ENCODE measurements at places on chromosomes 5 and 9.

- DNase-seq, result no peak
Measured at GRCh38 chr5:171596391-171596878, 177.0 kb downstream of the FGF18 start.

DNA sequence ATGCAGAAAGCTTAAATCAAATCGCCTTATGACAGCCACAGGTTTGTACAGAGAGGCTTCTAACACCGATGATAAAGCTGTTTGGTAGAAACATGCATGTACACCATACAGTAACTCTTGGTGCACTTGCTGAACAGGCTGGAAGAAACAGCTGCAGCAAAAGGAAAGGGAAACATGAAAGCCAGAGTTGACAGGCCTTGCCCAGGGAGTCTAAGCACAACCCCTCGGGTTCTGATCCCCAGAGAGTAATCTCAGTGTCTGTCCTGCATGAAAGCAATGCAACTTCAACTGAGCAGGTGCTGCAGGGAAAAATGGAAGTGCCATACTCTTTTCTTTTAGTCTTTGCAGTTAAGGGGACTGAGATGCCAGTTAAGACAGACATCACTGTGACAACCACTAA lies 419.9 kb downstream of the BNC2 start:
- no peak for DNase-seq

DNA sequence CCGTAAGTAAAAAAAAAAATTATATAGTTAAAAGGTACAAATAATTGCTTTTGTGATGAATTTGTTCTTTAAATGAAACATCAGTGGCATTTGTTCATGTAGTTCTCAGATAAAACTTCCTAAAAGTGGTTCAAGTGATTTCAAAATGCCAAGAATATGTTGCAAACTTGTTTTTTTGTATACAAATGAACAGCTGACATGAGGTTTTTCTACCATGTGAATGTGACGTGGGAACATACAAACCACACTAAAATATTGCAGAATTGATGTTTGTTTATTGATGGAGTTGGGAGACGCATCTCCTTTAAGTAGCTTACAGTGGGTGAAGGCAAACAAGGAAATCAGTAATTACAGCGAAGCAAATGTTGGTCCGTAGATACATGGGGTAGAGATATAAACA lies 16.9 kb downstream of the BASP1 start:
- no peak for DNase-seq

DNA sequence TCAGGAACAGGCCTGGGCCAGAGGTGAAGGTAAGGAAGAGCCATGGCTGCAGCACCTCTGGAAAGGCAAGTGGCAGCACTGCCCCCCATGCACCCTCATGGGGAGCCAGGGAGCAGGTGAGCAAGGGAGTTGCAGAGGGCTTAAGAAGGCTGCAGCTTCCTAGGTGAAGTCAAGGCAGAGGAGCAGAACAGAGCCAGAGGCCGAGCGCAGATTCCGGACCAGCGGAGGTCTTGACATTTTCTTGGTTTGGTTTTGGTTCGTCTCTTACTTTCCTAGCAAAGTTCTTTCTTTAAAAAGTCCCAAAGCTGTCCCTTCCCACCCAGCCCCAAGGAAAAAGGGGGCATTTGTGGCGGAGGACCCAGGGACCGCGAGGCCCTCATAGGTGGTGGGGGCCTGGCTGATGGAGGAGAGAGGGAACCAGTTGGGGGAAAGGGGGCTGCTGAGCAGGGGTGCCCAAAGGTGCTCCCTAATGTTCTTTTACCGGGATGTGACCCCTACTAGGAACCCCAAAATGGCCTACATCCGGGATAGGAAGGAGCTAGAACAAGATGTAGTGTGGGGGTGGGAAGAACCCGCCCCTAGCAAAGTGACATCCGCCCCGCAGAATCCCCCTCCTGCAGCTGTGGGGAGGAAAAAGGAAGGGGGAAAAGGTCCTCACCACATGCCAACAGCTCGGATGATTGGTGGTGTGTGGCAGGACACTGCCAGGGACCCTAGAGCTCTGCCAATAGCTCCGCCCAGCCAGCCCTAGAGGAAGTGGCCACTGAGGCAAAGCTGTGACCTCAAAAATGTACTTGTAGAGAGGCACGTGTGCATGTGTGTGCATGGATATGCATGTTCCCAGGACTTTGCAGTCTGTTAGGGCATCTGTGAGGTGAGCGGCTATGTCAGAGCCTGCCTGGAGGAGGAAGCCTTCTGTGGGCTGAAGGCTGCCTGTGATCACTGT lies 914 bp upstream of the CD72 start:
- DNase-seq, result peak; percentile 69

DNA sequence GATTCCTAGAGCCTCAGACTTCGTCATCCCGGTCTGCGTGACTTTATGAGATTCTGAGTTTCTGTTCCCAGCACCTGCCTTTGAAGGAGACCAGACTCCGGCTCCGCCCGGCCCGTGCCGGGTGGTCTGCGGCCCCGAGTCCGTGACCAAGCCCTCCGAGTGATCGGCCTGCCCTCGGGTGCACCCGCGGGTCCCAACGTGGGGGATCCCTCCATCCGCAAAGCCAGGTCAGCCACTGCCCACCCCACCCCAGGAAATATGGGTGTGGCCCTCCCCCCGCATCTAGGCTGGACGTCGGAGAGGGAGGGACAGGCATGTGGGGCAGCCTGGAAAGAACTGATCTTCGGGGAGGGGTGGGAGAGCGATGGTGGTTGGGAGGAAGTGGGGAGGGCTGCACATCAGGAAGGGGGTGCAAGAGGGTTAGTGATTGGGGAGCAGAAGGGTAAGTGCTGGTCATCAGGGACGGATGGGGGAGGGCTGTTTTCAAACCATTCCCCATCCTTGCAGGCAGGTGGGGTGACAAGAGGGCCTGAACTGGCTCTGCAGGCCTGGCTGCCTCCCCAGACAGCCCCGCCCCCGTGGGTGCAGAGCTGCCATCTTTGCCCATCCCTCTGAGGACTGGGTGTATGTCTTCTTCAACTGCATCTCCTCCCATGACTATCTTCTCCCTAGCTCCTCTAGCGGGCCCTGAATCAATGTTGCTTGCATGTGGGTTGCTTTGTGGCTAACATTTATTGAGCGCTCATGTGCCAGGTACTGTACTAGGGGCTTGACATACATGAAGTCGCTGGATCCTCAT lies 747 bp downstream of the LRSAM1 start:
- peak; percentile 71 for DNase-seq

- DNase-seq, result no peak
Measured at GRCh38 chr9:12503606-12504122, 189.5 kb upstream of the TYRP1 start.

DNA sequence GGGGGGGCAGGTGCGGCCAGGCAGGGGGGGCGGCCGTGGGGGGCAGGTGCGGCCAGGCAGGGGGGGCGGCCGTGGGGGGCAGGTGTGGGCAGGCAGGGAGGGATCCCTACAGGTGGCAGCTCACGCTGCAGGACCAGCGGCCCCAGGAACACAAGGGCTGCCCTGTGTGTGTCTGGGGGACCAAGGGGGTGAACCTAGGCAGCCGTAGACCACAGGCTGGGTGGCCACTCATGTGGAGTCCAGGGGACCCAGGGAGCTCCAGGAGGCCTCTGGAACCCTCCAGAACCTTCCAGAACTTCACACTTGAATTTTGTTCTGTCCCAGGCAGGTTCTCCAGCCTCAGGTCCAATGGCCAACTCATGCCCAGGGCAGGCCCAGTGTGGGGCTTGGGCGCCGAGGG lies 51.6 kb upstream of the EGFL7 start:
- DNase-seq, result no peak

GRCh38 chr5:115963566-115963965 lies 1.3 kb downstream of the LVRN start:
- DNase-seq, result no peak

DNA sequence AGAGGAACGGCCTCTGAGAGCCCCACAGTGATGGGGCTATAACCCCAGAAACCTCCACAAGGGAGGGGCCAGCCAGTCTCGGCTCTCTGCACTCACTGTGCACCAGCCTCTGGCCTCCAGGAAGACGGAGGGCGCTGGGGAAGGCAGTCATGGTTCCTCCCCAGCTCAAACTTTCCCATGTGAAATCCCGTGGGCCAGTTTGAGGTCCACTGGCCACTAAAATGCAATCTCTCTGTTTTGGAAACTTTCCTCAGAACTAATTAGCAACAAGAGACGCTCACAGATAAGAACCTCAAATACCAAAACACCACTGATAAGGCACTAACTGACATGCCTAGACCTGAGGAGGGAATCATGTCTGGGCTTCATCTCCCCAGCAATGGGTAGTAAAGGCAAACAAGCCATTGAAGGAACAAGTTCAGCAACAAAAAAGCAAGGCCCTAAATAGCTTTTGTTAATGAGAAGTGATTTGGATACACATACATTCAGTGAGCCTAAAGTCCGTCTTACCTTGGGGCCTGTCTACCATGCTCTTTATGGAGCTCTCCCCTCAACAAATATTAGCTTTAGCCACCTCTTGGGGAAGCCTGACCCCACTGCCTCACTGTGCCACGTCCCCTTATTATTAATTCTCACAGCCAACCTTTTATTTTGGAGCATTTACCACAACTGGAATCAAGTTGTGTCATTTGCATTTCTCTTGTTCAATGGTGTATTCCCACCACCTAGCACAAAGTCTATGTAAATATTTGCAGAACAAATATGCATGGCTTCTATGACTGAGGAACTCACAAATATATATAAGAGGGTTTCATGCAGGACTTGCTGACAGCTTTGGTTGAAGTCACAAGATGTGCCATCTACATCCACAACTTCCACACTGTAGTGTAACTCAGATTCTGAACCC lies 56.1 kb upstream of the GLRX start:
- DNase-seq, result no peak

- DNase-seq, result no peak
Measured at GRCh38 chr5:39760385-39761198, 335.8 kb upstream of the DAB2 start.

Measured in activated CD4-positive, alpha-beta memory T cell treated with anti-CD3 and anti-CD28 coated beads for 36 hours (primary cell).